ENCODE measurements at places on chromosomes 1 and 21.
A peak's percentile ranks its signal among the peaks of the same experiment; 100 is the strongest.

DNA sequence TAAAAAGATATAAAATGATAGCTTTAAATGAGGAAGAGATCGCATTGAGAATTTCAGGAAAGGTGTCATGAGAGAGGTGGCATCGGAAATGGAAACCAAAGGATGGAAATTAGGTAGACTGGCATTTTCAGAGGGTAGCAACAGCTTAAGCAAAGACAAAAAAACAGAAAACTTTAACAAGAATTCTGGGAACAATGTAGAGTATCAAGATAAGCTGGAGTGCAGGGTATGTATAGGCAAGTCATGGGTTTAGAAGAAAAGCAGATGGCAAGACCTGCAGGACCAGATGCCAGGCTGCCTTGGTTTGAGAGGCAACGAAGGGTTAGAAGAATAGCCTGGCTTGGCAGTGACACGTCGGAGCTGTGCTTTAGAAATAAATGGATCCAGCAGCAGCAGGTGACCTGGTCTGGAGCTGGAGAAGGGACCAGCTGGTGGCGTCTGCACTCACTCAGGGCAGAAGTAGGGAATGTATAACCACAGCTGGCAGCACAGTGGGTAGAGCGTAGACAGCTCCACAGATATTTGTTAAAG is 149.4 kb upstream of the TIAM1 start:
- peak; percentile 83 for DNase-seq

- DNase-seq: no peak
These were observed 96.6 kb upstream of the ZNF281 start for GRCh38 chr1:200506471-200506870.

DNA sequence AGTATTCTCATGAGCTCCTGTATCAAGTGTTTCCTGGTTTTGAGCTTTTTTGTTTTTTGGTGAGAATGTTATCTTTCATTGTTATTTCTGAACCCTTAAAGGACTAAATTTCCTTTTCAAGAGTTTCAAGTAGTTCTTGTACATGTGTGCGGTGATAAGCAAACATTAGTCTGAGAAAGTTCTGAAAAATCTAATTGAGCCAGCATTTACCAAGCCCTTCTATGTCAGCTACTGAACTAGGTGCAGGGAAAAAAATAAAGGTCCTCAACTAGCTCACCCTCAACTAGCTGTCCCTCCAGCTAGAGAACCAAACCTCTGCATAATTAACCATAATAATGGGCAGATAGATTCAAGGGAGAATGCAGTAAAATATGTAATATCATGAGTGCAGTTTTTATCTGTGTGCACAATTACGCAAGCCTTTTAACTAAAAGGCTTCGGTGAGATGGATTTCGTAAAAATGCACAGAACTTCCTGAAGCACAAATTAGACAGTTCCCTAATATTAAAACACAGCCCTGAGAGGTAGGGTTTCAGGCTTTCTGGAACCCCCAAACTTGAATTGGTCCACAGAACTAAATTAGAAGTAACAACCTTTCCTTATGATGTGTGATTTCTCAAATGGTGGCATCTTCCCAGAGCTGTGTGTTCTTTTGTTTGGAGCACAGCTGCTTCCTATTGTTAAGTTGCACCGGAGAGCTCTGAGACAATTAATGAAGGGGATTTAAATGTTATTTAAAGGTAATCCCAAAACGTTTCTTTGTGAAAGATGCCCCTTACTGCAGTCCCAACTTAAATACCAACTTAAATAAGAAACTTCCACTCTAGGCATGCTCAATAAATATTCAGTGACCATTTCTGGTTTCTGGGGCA is 165.8 kb downstream of the NFIA start:
- no peak for DNase-seq

DNA sequence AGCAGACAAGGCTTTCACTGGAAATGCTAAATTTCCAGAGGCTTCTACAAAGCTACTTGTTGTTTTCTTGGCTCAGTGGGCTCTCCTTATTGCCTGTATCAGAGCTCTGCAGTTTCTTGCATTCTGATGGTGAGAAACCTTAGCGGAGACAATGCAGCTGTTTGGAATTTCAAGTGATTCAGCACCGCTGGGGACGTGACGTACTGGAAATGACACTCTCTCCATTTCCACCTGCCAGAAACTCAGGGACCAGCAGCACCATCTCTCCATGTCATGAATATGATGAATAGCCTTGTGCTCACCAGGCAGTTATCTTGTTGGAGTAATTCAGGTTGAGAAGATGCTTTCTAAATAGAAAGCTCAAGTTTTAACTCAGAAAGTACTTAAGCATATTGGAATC is 497.2 kb upstream of the DEPDC1 start:
- DNase-seq: no peak

GRCh38 chr1:63918418-63918945 is 144.7 kb downstream of the ROR1 start:
- DNase-seq: no peak

- DNase-seq: no peak
These were observed 17.6 kb upstream of the PEX10 start for GRCh38 chr1:2429780-2430591.

Data from DMS 273 treated with DMSO at 0.1 percent for 48 hours (cell line).